ENCODE measurements at places on chromosomes 7 and 10.

GRCh38 chr10:10758306-10758705, 259.4 kb upstream of the CELF2 start:
- no peak for DNase-seq

- DNase-seq: no peak
Measured at GRCh38 chr7:67553378-67553777, 556.7 kb downstream of the TYW1 start.

DNA sequence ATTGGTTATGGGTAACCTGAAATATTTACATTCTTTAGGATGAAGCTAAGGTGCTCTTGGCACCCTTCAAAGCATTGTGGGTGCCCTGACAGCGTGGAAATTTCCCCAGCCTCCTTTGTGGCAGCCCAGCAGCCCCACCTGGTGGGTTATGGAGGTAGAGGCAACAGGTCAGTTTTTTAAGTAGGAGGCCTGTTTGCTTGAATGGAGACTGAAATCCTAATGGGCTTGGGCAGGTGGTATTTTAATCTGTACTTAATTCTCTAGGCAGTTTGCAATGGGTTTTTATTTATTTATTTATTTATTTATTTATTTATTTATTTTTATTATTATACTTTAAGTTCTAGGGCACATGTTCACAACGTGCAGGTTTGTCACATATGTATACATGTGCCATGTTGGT, 139.4 kb downstream of the EPC1 start:
- peak; percentile 51 for DNase-seq

DNA sequence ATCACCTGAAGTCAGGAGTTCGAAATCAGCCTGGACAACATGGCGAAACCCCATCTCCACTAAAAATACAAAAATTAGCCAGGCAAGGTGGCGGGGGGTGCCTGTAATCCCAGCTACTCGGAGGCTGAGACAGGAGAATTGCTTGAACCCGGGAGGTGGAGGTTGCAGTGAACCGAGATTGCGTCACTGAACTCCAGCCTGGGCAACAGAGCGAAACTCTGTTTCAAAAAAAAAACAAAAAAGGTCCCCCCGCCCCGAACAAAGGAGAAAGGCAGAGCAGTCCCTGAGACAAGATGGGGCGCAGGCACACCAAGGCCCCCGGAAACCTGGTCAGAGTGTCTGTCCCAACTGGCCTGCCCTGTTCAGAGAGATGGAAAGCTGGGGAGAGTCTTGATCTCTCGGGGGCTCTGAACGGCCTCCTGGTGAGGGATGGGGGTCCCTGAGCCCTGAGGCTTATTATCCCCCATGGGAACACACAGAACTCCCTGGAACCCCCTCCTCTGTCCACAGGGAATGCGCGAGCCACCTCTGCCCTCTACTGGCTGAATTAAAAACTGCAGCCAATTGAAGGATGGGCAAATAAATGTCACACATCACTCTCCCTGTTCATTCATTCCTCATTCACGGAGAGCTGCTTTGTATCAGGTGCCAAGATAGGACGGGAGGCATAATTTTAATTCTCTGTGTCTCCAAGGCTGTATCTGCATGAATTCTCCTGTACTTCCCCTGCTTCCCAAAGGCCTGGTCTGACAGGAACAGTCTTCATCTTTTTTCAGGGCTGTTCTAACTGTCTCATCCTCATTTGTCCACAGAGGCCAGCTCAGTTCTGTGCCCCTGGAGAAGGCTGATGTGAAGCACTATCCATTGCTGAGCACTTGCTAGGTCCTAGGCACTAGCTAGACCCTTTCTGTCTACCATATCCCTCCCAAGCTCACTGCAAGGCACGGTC, 28.9 kb downstream of the MAT1A start:
- no peak for DNase-seq

DNA sequence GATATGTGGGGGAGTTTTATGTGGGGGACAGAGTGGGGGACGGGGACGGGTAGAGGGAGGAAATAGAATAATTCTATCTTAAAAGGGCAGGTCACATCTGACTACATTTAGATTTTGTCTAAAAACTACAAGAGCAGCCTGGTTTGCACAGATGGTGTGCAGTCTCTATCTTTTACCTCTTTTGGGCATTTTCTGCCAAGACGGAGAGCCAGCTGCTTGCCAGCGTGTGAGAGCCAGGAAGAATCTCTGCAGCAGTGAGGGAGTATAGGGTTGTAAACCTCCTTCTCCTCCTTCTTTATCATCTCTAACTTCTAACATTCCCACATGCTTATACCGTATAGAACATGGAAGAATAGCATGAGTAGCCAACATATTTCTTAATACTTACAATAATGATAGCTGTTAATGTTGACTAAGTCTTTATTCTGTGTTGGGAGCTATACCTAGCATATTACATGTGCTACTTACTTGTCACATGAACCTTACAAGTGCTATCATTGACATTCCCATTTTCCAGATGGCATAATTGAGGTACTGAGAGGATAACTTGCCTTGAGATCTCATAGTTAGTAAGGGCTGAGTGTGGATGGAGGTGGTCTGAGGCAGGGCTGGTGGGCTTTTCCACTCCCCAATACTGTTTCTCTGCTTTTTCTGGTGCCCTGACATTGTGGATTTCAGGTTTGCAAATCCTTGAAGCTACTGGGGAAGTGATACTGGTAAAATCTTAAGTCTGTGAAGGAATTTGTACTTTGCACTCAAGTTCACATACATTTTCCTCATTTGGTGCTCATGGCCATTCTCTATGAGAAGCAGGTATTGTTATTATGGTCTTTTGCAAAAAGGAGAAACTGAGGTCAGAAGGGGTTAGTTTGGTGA, 1.1 kb downstream of the ENTPD1 start:
- DNase-seq: no peak

DNA sequence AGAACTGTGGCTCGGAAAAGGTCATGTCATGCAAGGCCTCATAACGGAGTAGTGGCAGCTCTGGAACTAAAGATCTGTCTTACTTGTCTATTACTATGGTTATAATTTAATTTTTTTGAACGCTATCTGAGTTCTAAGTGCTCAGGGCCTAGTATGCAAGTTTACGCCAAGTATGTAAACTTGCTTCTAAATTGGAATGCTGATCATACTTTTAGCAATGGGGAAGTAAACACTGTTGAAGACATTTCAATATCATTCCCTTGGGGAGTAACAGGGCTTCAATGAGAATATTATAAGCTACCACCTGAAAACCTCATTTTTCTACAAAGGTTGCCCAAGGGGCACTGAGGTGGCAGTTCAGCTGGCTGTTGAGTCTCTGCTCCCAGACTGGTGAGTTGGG, 69.5 kb upstream of the NFKB2 start:
- no peak for DNase-seq

GRCh38 chr7:100893910-100894721, 1.6 kb downstream of the ACHE start:
- DNase-seq: no peak

- DNase-seq: no peak
Measured at GRCh38 chr7:3304131-3304530, 3.1 kb downstream of the SDK1 start.

GRCh38 chr7:20793694-20794394, 7.2 kb upstream of the SP8 start:
- DNase-seq: no peak

GRCh38 chr7:111274857-111275256, 183.9 kb downstream of the LRRN3 start:
- DNase-seq: no peak

- DNase-seq: no peak
Measured at GRCh38 chr10:99630991-99631390, 10.8 kb upstream of the SLC25A28 start.

DNA sequence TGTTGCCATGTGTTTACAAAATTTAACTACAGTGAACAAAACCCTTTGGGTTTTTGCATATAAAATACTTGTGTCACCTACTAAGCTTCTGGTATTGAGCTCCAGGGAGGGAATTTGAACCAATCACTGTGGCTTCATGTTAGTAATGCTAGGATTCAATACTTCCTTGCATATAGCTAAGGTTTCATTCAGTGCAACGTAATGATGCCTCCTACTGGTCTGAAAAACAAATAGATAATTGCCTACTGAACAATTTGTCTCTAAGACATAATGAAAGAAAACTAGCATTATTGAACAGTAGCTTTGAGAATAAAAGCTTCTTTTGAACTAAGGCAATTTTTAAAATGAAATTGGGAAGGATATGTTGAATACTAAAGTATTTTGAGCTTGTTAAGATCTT, 244.4 kb downstream of the ZWINT start:
- no peak for DNase-seq

GRCh38 chr10:72540193-72540807, 85.6 kb downstream of the MICU1 start:
- DNase-seq: no peak

- DNase-seq: no peak
Measured at GRCh38 chr10:45155784-45156183, 155.1 kb downstream of the ZNF22 start.

DNA sequence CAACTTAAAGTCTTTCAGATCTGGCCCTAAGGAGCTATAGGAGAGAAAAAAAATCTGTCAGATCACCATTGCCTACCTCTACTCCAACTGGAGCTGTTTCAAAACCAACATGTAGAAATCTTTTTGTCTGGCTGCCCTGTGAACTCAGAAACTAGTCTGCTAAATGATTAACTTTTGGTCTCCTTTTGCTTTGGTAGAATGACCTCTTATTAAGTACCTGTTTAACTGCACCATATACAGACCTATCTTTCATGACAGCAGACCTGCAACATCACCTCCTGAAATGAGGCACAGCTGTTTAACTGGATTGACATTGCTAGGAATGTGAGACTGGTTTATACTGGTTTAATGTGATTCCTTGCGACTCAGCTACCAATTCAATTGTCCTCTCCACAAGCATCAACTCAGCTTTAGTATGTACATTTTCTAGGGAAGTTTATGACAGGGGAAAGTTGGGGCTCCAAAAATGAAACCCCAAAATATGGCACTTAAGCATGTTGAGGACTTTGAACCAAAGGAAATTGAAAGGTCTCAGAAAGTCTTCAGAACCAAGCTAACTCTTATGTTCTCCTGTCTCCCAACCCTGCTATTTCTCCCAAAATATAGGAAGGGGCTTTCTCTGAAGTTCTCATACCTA, 1.8 kb downstream of the CYP3A43 start:
- DNase-seq: no peak

- no peak for DNase-seq
Measured at GRCh38 chr10:72276421-72277339, 3.0 kb downstream of the DDIT4 start.

GRCh38 chr7:142548978-142549377, 200.3 kb upstream of the PRSS1 start:
- no peak for DNase-seq

GRCh38 chr7:37332243-37333016, 116.2 kb downstream of the ELMO1 start:
- no peak for DNase-seq

DNA sequence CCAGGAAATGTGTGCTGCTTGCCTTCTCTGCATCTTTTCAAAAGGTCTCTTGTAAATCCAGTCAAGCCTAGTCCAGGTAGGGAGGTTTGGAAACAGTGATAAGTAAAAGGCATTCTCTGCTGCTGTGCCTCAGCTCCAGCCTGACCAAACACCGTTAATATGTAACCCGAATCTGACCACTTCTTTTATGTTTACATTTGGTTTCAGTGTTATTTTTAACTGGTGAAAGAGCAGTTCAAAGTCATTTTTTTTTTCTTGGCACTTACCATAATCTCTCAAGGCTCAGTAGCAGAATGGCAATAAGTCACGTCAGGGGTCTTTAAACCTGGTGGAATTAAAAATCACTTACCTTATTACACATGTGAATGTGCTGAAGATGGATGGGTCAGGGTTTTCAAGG, 216.8 kb downstream of the PTEN start:
- DNase-seq: no peak

- DNase-seq: peak; percentile 100
Measured at GRCh38 chr10:74826142-74827044, at the start of gene KAT6B. TSS of gene KAT6B (plus strand) at chr10:74826600. CDS start at chr10:74842858, 16,258 bp downstream.

- no peak for DNase-seq
Measured at GRCh38 chr10:46308666-46309450, 22.1 kb downstream of the ANTXRL start.

- no peak for DNase-seq
Measured at GRCh38 chr10:126402721-126403695, 14.7 kb upstream of the ADAM12 start.

DNA sequence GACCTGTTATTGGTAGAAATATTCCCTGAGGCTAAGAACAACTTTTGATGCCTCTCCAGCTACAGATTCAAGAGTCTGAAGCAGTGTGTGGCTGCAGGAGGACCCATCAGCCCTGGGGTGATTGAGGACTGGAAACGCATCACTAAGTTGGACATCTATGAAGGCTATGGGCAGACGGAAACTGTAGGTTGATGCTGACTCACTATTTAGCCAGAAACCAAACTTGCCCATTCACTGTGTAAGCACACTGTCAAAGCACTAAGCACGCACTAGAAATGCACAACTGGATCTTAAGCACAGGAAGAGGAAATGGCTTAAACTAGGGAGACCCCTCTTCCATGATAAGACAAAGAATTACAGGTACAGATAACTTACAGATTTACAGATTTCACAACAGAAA, 20.8 kb downstream of the ACSM6 start:
- no peak for DNase-seq

DNA sequence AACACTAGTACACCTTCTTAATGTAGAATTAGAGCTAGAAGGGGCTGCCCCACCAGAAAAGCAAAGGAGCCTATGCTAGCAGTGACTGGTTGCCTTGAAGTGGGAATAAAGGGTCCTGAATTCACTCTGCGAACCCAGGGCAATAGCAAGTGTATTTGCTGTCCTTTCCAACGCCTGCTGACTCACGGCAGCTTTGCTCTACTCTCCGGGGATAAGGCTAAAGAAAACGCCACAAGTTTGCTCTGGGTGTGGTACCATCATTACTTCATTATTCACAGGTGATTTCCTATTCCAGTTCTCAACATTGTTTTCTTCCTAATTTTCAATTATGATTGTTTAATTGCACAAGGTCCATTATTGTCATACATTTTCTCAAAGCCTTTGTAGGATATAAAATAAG, 220.5 kb upstream of the AOAH start:
- no peak for DNase-seq

GRCh38 chr7:85805249-85805648, 618.4 kb upstream of the SEMA3D start:
- DNase-seq: no peak

- DNase-seq: no peak
Measured at GRCh38 chr7:48109848-48110663, 21.0 kb downstream of the UPP1 start.

GRCh38 chr10:62724465-62724864, 80.1 kb upstream of the ADO start:
- DNase-seq: no peak

GRCh38 chr7:157667261-157667660, 330.5 kb downstream of the DNAJB6 start:
- no peak for DNase-seq

Data from HL-60 (cell line).